RWPE1 (cell line): ENCODE measurements at places on chromosomes 16 and 17.

DNA sequence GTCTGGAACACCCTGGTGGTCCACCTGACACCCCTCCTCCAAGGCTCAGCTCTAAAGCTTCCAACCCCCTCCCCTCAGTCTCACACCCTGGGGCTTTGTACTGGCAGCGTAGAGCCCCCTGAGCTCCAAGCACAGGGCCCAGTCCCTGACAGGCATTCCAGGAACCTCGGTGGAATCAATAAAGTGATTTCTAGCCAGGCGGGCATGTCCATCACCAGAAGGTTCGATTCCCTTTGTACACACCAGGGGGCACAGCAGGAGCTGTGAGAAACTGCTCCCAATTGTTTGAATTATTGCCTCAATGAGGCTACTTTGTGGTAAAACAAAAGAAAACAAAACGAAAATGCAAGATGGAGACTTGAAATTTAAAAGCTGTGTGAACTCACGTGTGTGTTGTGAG lies 51.8 kb downstream of the SMPD3 start:
- peak; percentile 54 for DNase-seq

- no peak for DNase-seq
Observed at GRCh38 chr16:65136681-65137080, 14.8 kb upstream of the CDH11 start.

GRCh38 chr16:17026600-17027242 lies 444.0 kb downstream of the XYLT1 start:
- DNase-seq, result no peak

- DNase-seq, result no peak
Observed at GRCh38 chr17:36728030-36728991, 126.9 kb downstream of the MRM1 start.

- no peak for DNase-seq
Observed at GRCh38 chr17:65509032-65509431, 52.4 kb downstream of the AXIN2 start.
